Stimulated activated CD8-positive, alpha-beta memory T cell treated with anti-CD3 and anti-CD28 coated beads, Interleukin-12 subunit alpha, Interleukin-12 subunit beta, amount 100 ng/mL, for 1 hour (primary cell): ENCODE measurements at places on chromosomes 2 and 18.

DNA sequence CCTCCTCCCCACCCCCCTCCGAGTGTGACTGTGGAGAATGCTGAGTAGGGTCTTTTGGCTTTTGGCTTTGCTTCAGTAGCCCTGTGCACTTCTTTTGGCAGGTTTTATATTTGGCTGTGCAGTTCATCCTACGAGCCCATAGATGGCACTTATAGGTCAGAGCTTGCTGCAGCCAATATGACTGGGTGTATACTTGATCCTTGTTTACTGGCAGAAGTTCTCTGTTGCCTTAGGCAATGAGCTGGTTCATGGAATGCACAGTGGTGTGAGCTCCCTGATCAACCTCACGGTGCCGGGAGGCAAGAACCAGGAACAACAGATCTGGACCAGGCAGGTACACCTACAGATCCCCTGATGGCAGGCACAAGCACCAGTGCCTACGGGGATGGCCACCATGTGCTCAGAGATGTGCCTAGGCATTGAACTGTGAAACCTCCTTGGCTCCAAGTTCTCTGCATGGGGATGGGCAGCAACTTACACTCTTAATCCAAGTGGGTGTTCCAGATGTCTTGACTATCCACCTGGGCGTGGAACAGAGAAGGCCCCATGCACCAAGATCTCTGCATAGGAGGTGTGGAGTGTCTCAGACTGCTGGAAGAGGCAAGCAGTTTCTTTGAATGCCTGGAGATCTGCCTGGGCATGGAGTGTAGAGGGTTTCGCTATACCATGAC lies 190.4 kb downstream of the KIAA1328 start:
- DNase-seq, result no peak

GRCh38 chr2:31054842-31055388 lies 83.3 kb downstream of the GALNT14 start:
- no peak for DNase-seq

DNA sequence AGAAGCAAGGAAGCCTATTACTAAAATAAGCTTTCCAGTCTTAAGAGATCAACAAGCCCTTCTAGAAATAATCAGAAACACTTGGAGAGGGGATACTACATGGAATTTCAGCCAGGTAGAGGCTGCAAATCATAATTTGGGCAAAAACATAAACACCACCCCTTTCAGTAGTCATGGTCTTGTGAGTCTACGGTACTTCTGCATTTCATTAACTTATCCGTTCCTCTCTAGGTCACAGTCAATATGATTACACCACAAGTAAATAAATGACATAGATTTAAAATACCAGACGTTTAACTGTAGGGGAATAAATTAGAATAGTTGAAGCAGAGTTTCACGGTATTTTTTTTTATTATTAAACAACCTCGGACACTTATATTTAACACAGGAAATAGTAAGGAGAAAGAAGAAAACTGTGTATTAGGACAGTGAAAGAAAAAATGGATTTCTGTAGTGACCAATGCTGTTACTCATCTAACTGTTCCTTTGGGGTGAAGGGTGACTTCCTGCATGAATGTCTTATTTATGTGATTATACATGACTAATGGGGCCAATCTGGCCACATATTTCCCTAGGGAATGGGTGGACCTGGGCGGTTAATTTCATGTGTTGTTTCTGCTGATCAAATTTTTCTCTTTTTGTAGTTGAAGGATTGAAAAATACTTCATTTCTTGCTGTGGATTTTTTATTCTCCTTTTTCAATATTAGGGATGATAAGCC lies 456.6 kb upstream of the UBE2E3 start:
- no peak for DNase-seq

DNA sequence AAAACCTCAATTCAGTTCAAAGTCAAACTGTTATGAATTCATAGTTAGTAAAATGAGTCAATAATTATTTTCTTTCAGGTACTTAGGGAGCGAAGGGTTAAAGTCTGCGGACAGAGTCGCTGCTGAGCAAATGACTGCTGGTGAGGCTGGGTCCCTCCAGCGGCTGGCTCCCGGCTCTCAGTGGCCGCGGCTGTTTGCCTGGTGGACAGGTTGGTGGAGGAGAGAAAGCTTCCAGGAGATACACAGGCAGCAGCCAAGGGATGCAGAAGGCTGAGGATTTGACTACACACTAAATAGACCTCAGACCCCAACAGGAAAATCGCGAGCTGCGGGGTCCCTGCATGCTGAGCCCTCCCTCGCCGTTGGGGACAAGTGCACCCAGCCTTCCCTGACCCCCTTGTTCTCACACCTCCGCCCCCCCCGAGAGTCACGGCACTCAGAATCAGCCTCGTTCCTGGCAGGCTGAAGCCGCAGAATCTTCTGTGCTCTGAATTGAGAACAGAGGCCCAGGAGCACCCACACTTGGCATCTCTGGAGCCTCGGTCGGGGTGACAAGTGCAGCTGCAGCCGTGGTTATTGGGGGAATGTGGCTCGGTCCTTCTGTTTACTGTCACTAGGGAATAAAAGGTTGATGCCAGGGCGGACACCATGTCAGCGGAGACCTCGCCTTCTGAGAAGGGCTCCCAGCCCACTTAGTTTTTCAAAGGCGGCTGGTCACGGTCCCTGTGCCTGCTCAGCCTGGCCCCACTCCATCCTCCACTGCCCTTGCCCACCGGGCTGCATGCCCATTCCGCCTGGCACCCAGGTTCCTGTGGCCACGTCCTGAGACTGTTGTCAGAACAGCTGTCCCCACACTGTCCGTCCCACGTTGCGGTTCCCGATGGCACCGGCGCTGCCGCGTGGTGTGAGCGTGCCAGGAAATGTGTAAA lies 74.0 kb downstream of the SLC66A2 start:
- DNase-seq, result no peak

- no peak for DNase-seq
Measured at GRCh38 chr18:10230072-10230471, 224.4 kb upstream of the APCDD1 start.

DNA sequence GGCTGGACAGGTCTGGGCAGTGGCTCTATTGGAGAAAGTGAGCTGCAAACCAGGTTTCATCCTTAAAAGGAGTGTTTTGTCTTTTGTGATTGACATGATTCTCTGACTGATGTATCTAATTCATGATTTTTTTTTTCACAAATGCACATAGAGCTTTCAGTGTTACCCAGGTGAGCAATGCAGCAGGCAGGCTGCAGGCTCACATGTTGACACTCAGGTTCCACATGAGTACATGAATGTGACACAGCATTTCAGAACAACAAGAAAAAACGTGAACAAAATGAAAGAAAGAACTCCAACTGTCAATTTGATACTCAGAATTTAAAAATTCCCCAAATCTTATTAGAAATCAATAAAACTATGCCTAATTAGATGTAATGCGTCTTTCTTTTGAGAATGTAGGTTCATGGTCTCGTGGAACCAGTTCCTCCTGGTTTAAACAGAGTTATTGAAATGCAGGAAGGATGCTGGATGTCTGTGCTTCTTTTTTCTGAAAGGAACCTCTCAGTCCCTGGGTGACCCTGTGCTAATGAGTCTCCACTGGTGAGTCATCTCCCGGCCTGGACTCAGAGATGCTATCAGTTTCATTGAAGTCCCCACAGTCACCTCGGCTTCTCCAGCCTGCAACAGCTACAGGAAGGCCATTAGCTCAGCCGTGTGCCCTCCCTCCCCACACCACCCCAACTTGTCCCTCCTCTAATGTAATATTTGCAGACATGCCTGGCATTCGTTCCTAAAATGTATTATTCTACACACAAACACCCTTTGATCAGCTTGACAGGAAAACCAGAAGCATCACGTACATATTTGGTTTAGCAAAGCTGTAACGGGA lies 430.4 kb downstream of the LPIN1 start:
- no peak for DNase-seq

DNA sequence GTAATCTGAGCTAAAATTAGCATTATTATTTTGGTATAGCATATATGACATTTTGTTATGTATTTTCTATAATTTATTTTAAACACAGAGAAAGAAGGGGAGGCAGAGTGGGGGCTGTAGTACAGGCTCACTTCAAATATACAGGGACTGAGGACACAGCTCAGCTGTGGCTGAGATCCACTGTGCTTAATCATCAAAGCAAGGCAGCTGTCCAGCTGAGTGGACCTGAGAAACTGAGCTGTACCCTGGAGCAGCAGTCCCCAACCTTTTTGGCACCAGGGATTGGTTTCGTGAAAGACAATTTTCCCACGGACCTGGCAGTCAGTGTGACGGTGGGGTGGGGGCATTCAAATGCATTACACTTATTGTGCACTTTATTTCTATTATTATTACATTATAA lies 687.2 kb downstream of the RNF144A start:
- DNase-seq, result no peak

DNA sequence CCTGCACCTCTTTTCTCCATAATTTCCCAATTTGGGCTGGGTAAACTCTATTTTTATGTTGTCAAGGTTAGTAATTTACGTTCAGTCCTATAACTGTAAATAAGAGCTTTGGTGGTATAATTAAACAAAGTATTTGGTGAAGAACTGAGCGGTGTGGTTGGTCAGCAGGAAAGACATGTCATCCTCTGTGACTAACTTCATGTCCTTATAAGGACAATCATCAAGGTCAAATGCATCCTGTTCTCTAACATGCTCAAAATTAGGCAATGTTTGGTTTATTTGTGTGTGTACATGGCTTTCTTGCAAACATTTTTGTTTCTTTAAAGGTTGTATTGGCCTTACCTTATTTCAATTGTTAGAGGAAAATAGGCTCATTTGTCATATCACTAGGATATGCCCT lies 121.5 kb upstream of the NABP1 start:
- DNase-seq, result no peak

DNA sequence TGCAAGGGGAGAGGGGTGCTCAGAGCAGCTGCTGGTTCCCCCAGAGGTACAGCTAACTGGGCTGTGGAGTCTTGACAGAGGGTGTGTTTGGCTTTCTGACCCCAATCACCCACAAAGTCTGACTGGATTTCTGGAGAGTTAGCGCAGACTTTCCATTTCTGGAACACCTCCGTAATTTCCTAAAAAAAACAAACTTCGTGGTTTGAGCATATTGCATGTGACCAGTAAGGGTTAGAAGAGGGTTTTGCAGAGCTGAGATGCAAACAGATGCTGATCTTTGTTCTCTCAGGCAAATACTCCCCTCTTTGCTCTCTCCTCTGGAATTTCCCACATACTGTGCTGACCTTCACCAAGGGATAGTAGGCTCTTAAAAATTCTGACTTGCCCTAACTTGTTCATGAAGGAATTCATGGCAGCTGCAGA lies 44.5 kb upstream of the TMEM247 start:
- DNase-seq, result no peak

DNA sequence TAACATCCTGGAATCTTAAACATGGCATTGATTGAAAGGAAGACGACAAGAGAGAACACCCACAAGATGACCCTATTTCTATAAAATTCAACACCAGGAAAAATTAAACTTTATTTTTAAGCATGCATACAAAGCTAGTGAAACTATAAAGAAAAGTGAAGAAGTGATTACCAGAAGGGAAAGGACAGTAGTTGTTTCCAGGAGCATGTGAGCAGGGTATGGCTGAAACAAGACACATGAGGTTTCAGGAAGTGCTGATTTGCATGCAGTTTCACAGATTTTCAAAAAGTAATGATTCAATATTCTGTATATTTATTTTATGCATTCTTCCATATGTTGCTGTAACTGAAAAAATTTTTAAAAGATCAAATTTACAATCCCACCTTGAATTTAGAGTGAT lies 24.6 kb upstream of the DAW1 start:
- DNase-seq, result no peak

DNA sequence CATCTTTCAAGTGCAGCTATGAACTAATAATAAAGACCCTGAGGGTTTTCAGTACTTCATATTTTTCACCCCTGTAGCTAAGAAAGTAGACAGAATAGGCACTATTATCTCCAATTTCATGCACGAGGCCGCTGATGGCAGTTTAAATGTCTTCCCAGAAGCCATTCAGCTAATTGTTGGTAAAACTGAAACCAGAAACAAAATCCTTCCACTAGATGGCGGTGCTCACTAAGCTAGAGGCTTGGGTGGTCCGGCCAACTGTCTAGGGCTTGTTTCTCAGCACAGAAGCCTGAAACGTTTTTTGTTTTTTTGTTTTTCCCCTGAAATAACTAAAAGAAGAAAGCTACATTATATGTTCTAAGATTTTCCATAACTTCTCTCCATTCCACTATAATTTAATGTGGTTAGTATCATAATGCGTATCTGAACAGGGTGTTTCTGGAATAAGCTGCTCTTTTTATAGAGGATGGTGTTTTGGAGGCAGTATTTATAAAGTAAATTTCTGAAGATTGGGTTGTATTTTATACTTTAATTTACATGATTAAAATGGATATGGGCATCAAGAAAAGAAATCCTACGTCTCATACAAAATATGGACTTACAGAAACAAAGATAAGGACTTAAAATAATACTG lies 159.4 kb downstream of the PIK3C3 start:
- DNase-seq, result peak; percentile 32

- no peak for DNase-seq
Measured at GRCh38 chr2:123101434-123101833, 923.7 kb upstream of the CNTNAP5 start.

- DNase-seq, result no peak
Measured at GRCh38 chr18:46668135-46668534, 11.1 kb upstream of the LOXHD1 start.

- no peak for DNase-seq
Measured at GRCh38 chr18:46422552-46423055, 234.4 kb downstream of the LOXHD1 start.

- no peak for DNase-seq
Measured at GRCh38 chr18:27608742-27609141, 423.6 kb upstream of the CHST9 start.

GRCh38 chr18:28984731-28985130 lies 807.8 kb upstream of the CDH2 start:
- DNase-seq, result no peak

- no peak for DNase-seq
Measured at GRCh38 chr2:120769076-120769786, 33.6 kb downstream of the GLI2 start.

DNA sequence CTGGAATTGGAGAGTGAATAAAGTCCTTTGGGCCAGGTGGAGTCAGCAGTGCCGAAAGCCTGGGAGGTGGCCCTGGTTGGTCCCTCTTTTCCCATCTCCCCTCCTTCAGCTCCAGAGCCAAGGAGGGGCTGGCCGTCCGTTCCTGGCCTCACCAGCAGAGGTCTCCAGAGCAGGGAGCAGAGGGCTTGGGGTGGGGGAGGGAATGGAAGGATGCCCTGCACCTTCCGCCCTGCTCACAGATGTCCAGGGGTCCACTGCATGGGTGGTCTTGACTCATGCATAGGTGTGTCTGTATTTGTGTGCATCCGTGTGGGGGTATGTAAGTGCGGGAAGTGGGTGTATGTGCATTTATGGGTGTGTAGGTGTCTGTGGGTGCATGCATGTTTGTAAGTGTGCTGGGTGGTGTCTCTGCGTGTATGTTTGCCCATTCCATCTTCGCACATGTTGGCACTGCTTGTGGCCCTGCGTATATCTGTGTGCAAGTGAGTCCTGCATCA lies 201.8 kb downstream of the ZFP36L2 start:
- DNase-seq, result no peak

GRCh38 chr2:1865716-1866234 lies 121.5 kb upstream of the PXDN start:
- DNase-seq, result no peak

DNA sequence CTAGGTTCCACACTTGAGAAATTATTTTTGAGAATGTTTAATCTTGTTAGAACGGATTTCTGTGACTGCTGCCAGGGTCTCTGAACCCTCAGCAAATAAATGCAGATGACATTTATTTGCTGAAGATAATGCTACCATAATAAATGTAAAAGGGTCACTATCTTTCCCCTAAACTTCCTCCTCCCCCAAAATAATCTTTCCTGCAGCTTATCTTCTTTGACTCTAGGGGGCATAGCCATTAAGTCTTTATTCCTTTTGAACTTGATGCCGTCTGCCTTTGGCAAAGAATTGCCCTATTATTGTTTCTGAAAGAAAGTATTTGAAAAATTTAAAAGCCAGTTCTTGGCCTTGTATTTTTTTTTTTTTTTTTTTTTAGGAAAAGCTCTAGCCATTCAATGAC lies 63.6 kb upstream of the ACSL3 start:
- DNase-seq, result no peak
